ENCODE measurements at places on chromosomes 6 and 20.
A peak's percentile ranks its signal among the peaks of the same experiment; 100 is the strongest.

- no peak for DNase-seq
Measured at GRCh38 chr20:41453010-41453950, 86.7 kb upstream of the EMILIN3 start.

DNA sequence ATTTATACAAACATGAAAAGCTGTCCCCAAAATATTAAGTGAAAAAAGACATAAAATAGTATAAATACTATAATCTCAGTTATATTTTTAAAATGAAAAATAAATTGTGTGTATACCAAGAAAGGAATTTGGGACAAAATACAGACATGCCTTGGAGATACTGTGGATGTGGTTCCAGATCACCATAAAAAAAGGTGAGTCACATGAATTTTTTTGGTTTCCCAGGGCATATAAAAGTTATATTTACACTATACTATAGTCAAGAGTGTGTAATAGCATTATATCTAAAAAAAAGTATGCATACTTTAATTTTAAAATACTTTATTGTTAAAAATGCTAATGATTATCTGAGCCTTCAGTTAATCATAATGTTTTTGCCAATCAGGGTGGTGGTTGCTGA, 17.4 kb upstream of the SDHAF4 start:
- no peak for DNase-seq

- DNase-seq, result no peak
Measured at GRCh38 chr6:19838442-19839236, 1.5 kb downstream of the ID4 start.

- DNase-seq, result no peak
Measured at GRCh38 chr6:129416337-129416990, 293.5 kb downstream of the ARHGAP18 start.

DNA sequence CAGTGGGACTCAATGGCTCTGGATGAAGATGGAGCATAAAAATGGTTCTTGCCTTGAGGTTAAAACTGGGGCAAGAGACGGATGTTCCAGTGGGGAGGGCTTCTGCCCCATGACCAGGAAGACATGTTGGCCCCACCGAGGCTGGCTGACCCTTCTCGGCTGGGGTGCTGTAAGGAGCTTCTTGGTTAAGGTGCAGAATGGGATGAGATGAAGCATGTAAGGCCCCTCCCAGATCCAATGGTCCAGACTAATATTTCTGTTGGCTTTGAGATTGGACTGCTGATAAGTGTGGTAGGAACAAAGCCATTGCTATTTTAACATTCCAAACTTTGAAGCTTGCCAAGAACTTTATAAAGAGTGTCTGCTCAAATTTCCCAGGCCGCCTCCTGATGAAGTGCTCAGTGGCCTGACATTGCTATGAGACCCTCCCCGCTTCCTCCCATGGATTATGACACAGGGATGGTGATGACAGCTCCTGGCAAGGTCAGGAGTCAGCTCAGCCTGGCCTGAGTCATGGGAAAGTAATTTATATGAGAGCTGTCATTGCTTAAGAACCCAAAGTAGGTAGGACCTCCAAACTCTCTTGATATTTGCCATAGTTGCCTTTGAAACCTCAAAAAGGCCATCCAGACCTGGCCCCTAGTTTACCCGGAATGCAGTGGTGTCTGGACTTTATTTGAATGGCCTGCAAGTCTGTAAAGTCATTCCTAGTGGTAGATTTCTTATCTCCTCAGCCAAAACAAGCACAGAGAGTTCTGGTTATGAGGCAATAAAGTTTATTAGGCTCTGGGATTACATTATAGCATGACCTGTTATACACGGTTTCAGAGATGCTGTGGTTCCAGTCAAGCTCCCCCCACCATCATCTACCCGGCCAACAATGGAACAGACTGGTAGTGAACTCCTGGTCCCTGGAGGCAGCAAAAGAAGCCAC, 55.2 kb downstream of the TGM2 start:
- peak; percentile 87 for DNase-seq

GRCh38 chr20:19903168-19903811, 113.9 kb upstream of the NAA20 start:
- DNase-seq, result peak; percentile 90

- no peak for DNase-seq
Measured at GRCh38 chr6:157625764-157626163, 197.3 kb upstream of the SNX9 start.

DNA sequence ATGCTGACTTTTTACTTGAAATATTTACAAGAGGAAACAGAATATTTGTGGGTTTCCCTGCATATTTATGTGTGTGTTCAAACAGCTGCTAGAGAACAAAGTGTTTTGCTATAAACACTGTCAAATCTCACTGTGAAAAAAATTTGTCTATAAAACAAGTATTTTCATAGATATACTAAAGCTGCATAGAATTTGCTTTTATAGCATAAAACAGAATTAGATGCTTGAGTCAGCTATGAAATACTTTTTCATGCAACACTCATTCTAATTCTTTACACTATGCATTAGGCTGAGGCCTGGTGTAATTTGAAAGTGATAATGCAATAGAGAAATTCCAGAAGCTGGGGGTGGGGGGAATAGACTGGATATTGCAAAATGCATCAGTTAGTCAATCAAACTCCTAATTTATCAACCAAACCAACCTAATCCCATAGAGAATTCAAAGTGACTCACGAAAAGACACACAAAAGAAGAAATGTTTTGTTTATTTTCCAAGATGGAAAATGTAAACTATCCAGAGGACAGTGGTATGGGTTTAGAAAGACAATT, 148.2 kb downstream of the LAMA2 start:
- no peak for DNase-seq

GRCh38 chr6:6590530-6590929, 2.0 kb downstream of the LY86 start:
- no peak for DNase-seq

- DNase-seq, result no peak
Measured at GRCh38 chr6:167109651-167110050, 13.2 kb upstream of the CCR6 start.

DNA sequence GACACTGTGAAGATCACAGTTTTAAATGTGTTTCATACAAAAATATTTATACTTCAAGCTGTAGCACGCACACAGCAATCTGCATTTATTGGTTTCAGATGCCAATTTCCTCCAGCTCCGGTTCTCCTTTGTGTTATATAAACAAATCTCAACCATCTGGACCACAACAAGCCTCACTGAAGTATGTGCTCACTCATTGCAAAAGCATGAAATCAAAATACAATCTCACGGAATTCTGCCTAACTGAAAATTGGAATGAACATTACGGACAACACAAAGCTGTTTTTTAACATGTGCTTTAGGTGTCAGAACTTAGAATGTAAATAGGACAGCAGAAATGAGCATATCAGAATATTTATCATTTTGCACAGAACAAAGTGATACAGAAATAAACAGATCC, 38.0 kb downstream of the RCAN2 start:
- DNase-seq, result no peak

- peak; percentile 72 for DNase-seq
Measured at GRCh38 chr20:8853805-8854338, 215.0 kb upstream of the PLCB4 start.

DNA sequence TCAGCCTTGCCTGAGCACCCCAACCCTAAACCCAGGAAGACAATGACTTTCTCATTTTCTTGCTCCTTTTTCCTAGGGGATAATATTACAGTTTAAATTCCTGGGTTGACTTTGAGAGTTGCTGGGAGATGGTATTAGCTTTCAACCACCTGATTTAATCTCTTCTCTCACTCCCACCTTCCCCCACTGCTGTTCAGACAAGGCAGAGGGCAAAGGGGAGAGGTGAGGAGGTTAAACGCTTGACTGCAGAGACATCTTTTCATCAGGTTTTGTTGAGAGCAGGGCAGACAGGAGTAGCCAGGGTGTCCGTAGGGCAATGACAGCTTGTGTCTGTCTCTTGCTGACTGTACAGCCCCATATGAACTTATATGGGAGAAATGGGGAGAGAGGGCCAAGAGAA, 811.2 kb downstream of the MAFB start:
- DNase-seq, result no peak

DNA sequence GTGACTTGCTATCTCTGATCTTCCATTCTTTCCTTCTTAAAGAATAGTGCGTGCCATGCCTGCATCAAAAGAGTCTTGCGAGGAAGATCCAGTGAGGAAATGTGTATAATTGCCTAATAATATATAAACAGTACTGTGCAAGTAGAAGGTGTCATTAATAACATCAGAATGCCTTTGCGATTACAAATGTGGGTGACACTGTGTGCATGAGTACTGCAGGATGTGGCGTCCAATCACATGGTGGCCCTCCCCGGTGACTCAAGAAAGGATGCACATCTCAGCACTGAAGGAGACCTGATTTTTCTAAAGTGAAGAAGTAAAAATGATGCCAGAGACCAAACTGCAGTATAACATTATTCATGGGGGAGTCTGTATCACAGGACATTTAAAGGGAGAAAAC, 107.5 kb upstream of the EDN1 start:
- DNase-seq, result no peak

GRCh38 chr20:64083378-64083803, 807 bp downstream of the LKAAEAR1 start:
- peak; percentile 48 for DNase-seq

DNA sequence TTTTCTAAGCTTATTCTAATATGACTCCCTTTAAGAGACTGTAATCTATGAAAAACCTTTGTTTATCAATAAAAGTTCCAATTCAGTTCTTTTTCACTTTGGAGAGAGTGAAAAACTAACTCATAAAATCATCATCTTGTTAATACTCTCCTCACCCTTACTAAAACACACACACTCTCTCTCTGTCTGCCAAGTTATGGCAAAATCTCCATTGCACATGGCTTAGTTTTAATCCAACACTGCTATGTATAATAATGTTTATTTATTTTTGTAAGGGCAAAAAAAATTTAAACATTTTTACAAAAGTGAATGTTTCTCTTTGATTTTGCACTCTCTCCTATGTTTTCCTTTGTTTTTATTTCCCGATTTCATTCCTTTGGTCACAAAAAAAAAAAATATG, 253.2 kb downstream of the BMP7 start:
- DNase-seq, result no peak

GRCh38 chr6:73734832-73735453, 38.9 kb downstream of the CD109 start:
- no peak for DNase-seq

GRCh38 chr6:46539866-46540265, 48.6 kb upstream of the RCAN2 start:
- no peak for DNase-seq

DNA sequence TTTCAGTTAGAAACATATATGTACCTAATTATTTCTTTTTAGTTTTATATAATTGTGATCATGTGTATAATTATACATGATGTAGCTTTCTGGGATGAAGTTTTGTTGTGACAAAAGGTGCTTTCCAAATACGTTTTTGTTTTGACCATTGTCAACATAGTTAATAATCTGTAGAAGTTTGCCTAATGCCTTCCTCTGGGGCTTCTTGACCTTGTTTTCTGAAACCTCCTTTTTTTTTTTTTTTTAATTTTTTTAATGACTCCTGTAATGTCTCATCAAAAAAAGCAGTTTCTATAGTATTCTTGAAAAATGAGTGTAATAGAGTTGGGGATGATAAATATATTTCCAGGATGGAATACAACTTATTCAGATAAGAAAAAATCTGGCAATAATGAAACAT, 434.7 kb upstream of the SOX4 start:
- DNase-seq, result no peak

DNA sequence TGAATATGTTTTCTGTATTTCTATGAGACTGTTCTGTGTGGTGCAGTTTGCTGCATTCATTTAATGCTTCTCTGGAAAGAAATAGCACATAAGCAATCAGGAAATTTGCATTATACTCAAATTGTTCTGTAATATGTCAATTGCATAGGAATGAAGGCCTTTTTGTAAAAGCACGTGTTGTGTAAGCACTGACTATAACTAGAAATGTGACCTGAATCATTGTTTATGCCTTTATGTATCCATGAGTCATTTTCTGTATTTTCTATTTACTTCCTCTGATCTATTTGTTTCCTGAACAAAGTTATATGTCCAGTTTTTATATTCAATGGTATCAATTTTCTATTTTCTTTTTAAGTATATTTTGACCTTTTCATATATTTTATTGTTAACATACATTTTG, 1455.3 kb downstream of the GRIK2 start:
- DNase-seq, result no peak

GRCh38 chr6:161128680-161129196, 137.2 kb downstream of the MAP3K4 start:
- no peak for DNase-seq

- DNase-seq, result no peak
Measured at GRCh38 chr6:7675353-7675945, 50.5 kb upstream of the BMP6 start.

DNA sequence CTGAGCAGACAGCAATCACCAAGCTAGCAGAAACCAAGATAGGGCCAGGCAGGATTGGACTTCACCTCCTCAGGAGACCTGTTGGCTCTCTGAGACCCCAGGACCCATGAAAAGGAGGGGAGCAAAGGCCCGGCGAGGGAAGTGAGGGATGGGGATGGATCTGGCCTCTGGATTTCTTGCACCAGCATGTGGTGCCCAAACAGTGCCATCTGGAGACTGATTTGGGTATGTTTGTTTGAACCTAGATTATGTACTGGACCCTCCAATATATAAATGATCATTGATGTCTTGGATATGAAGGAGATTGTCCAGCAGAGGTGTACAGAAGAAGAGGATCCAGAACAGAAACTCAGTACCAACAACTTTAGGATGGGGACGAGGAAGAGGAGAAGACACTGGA, 83.4 kb upstream of the LY86 start:
- DNase-seq, result no peak

GRCh38 chr6:79564636-79565035, 27.4 kb upstream of the LCA5 start:
- DNase-seq, result no peak

GRCh38 chr20:32470025-32470861, 112.1 kb downstream of the ASXL1 start:
- peak; percentile 50 for DNase-seq

DNA sequence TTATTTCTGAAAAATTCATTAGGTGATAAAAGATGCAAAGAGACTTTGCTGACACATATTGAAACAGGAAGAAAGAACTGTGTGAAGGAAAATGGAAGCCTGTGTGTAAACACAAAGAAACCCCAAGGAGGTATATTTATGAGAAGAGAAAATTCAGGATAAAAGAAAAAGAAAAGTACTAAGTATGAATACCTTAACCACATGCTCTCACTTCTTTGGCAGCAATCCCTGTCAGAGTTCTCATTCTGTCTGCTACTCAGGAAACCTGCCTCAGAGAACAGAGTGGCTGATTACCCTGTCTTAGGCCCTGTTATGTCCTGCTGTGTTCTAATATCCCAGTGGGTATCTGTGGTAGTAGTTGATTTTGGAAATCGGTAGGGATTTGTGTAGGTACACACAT, 457.9 kb downstream of the TBC1D32 start:
- no peak for DNase-seq
